Heart left ventricle (tissue), 16 donors: ENCODE measurements at places on chromosomes 12 and 14. TPM values are rescaled to one million over a fixed set of nuclear protein-coding genes. Genes with fewer than 3 reads are reported as not detected.

Gene SERPINA10
- not detected for polyA plus RNA-seq

Gene KLRF1
- 0.08 TPM for polyA plus RNA-seq

Gene NEUROD4
- polyA plus RNA-seq, result not detected

Gene USP44
- polyA plus RNA-seq, result 0.23 TPM

Gene SLC35E3
- polyA plus RNA-seq, result 2.9 TPM

Gene PPFIBP1
- polyA plus RNA-seq, result 48.7 TPM

Gene CLEC12A
- polyA plus RNA-seq, result 1.1 TPM

Gene FAM161B
- 4.7 TPM for polyA plus RNA-seq

Gene VSIG10
- 6.3 TPM for polyA plus RNA-seq

Gene SERPINA12
- polyA plus RNA-seq, result not detected

Gene SERPINA3
- 23.6 TPM for polyA plus RNA-seq

Gene RNF212B
- not detected for polyA plus RNA-seq

Gene SAMD15
- 0.08 TPM for polyA plus RNA-seq

Gene AQP2
- polyA plus RNA-seq, result not detected

Gene BIN2
- 1.5 TPM for polyA plus RNA-seq

Gene RIPK3
- 4.0 TPM for polyA plus RNA-seq

Gene TAC3
- not detected for polyA plus RNA-seq

Gene PIK3C2G
- not detected for polyA plus RNA-seq
